ENCODE measurements at places on chromosomes 5 and 9.

DNA sequence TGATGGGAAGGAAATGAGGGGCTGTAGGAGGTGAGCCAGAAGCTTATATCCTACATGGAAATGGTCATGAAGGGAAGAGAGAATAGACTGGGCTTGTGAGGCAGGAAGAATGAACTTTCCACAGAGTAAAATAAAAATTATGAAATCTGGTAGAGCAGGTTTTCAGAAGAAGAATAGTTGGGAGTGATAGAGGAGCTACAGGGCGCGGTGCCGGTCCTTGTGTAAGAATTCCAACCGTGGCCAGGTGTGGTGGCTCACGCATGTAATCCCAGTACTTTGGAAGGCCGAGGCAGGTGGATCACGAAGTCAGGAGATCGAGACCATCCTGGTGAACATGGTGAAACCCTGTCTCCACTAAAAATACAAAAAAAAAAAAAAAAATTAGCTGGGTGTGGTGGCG, 8.9 kb upstream of the UNC13B start:
- no peak for DNase-seq

DNA sequence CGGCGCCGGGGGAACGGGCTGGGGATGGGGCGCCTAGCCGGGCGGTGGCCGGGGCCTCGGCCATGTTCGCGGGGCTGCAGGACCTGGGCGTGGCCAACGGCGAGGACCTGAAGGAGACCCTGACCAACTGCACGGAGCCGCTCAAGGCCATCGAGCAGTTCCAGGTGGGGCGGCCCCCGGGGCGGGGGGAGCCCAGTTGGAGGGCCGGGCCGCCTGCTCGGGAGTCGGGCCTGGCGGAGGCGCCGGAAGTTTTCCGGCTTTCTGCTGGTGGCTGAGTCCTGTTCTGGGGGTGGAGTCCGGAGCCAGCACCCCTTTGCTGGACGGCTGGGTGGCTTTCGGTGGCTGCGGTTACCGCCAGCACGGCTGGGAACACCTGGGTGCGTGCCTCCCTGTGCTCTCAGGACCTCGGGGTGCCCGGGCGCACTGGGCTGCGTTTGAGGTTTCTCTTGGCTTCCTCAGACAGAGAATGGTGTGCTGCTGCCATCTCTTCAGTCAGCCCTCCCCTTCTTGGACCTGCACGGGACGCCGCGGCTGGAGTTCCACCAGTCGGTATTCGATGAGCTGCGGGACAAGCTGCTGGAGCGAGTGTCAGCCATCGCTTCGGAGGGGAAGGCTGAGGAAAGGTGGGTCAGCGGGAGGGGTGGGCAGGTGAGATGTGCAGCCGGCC, 454 bp downstream of the NELFB start:
- no peak for DNase-seq

DNA sequence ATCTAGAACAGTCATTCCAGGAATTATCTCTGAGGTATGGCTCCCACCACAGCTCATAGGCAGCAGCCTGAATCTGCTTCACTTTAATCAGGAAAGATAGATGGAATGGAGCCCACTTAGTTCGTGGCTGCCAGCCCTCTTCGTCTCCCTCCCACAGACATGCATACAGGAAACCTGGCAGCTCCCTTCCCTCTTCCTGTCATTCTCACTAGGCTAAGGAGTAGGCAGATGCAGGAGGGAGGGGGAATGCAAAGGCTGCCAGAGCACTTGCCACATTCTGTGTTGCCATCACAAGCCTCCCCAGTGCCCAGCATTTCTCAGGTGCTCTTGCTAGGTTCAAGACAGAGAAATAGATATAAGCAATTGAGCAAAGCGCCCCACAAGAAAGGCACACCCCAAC, 378.9 kb downstream of the ELAVL2 start:
- no peak for DNase-seq

- DNase-seq = no peak
These were observed 95.9 kb downstream of the HRH2 start for GRCh38 chr5:175753536-175754402.

DNA sequence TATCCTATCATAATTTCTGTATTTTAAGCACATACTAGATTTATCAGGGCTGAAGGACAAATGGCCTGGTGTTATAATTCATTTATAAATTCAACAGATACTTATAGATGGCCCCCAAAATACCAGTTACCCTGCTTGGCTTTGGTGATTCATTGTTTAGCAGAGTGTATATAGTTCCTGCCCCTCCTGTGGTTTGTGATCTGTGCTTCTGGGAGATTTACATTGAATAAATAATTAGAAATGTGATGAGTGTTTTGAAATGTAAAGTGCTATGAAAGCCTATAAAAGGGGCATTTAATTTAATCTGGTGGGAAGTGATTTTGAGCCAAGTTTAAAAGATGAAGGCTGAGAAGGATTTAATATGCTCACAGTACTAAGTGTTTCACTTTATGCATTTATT, 36.7 kb upstream of the ZCCHC7 start:
- no peak for DNase-seq

DNA sequence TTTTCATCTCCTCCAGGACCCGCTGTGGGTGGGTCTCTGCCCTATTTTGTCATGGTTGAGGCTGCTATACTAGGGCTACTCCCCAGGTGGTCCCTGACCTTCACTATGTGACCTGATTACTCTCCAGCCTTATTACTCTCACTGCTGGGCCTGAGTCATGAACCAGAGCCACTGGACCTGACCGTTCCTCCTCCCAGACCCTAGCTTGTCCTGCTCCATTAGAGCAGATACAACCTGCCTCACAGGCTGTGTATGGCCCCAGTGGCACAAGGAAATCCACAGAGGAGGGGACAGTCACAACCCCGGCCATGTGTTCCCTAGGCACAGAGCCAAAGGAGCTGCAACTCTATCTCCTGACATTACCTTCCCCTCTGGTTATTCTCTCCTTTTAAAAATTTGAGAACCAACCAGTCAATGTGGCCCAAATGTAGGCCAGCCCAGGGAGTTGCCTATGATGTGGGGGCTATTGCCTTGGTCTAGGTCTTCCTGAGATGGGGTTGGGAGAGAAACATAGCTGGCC, 96.0 kb upstream of the FSTL4 start:
- no peak for DNase-seq

DNA sequence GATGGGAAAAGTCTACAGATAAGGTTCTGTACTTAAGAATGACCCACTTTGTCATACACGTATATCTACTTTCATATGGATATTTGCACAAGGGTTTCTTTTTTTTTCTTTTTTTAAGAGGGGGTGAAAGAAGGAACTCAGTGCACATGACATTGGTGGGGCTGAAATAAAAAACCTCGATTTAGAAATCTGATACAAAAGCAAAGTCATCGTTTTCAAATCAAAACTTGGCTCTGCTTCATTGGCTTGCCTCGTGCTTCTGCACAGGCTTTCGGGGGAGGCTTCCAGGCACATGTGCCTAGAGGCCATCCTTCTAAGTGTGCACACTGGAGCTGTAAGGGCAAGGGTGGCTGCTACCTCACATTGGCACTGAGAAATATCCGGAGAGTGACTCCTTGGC, 31.1 kb downstream of the PTTG1 start:
- no peak for DNase-seq

GRCh38 chr5:79193643-79194042, 42.3 kb upstream of the JMY start:
- no peak for DNase-seq

GRCh38 chr9:77988630-77989029, 43.0 kb downstream of the GNAQ start:
- no peak for DNase-seq

DNA sequence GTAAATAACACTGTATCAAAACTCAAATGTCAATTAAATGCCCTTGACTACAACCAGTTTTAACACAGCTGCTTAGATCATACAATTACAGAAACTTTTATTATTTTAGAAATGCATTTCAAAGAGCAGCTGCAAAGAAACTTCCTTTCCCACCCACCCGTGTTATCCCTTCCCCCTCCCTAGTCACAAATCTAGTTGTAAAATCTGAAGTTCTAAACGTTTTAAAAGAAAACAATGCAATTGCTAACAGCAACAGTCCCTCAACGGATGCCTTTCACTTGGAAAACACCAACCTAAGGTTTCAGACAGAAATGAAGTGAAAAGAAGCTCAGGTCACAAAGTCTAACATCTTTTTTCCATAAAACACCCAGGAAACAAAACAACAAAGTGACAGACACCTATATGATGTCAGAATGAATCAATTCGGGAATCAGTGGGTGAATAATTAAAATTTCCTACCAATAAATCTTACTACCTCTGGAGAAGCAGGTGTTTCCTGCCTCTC, 100.3 kb downstream of the FBXW11 start:
- DNase-seq = no peak
